ENCODE measurements at places on chromosomes 16 and 17.
A peak's percentile ranks its signal among the peaks of the same experiment; 100 is the strongest.

GRCh38 chr16:66895689-66895979, 15.3 kb downstream of the PDP2 start:
- DNase-seq: no peak

DNA sequence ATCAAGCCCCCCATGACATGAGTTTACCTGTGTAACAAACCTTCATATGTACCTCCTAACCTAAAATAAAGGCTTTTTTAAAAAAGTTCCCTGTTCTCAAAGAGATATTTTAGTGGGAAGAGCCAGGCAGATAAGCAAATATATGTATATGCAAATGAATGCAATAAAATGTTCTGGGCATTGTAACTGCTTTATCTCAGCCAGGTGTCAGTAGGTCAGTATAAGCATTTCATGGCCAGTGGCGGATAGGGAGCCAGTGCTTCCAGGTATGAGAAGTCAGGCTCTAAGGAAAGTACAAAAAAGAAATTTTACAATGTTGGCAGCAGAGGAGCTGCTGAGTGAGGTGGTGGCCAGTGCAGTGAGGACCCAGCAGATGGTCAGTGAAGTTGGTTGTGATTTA, 53.9 kb downstream of the TNRC6C start:
- DNase-seq: no peak

DNA sequence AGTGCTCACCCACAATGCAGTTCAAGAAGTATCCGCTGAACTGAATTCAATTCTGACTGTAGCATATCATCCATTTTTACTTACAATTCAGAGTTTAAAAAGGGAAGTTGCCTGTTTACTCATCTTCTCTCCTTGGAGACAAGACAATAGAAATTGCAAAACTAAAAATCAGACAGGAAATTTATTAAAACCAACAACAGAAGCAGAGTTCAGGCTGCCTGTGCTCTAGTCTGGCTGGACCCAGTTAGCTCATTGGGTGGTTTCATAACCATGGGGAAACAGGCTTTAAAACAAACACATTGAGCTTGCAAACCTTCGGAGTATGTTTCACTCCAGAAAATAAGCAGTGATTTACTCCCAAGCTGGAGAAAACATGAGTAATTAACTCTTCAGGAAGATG, 321.4 kb downstream of the GRIN2A start:
- DNase-seq: no peak

GRCh38 chr17:60362329-60362728, 29.6 kb downstream of the USP32 start:
- DNase-seq: no peak

DNA sequence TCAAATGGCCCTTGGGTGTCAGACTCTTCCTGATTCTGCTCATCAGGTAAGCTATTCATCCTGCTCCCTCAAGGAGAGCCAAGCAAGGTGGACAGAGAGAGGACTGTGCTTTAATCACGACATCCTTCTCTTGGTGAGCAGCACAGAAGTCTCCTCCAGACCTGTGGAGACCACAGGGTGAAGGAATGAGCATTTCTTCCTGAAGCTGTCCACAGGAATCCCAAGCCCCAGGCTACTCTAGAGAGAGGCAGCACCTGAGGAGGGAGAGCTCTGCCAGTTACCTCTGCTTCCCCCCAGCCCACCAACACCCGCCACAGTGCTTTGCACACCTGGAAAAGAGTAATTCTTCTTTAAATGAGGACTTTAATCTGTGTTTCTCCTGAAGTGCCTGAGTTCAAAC, 100.0 kb downstream of the PARN start:
- no peak for DNase-seq

- DNase-seq: no peak
Measured at GRCh38 chr17:45907750-45908395, 13.5 kb downstream of the MAPT start.

DNA sequence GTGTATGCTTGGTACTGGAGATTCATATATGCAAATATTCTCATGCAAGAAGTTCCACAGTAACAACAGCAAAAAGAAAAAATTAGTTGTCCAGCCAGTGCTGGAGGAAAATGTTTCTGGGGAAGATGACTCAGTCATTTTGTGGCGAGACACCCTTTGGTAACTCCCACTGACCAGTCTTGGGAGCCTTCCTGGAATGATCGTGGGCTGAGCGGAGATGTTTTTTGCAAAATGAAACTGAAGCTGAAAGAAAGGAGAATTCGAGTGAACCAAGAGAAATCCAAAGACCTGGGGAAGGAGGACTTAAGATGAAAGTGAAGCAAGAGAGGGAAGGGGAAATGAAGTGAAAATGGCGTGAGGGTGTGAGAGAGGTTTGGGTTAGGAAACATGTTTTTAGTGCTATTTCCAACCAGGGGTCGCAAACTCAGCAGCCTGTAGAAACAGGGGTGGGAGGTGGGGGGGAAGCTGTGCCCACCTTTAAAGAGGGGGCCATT, 5.2 kb downstream of the ITPRIPL2 start:
- DNase-seq: peak; percentile 42

- DNase-seq: no peak
Measured at GRCh38 chr16:89052191-89052889, 41.3 kb upstream of the ACSF3 start.

- peak; percentile 76 for DNase-seq
Measured at GRCh38 chr16:2152695-2153506, 2.7 kb upstream of the TRAF7 start.

- no peak for DNase-seq
Measured at GRCh38 chr16:78762222-78762621, 662.8 kb downstream of the WWOX start.

DNA sequence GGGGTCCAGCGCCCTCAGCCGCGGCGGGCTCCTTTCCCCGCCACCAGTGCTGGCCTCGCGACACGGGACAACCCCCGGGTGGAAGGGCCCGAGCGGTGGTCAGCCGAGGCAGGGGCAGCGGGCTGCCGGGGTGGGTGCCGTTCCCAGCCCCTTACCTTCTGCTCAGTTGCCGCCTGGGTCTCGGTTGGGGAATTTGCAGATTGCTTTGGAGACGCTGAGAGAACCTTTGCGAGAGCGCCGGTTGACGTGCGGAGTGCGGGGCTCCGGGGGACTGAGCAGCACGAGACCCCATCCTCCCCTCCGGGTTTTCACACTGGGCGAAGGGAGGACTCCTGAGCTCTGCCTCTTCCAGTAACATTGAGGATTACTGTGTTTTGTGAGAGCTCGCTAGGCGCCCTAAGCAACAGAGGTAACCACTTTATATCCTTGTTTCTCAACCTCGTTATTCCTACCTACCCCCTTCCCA, 381 bp downstream of the CTNS start:
- DNase-seq: no peak

- DNase-seq: no peak
Measured at GRCh38 chr16:86942151-86943051, 364.1 kb downstream of the FOXL1 start.

DNA sequence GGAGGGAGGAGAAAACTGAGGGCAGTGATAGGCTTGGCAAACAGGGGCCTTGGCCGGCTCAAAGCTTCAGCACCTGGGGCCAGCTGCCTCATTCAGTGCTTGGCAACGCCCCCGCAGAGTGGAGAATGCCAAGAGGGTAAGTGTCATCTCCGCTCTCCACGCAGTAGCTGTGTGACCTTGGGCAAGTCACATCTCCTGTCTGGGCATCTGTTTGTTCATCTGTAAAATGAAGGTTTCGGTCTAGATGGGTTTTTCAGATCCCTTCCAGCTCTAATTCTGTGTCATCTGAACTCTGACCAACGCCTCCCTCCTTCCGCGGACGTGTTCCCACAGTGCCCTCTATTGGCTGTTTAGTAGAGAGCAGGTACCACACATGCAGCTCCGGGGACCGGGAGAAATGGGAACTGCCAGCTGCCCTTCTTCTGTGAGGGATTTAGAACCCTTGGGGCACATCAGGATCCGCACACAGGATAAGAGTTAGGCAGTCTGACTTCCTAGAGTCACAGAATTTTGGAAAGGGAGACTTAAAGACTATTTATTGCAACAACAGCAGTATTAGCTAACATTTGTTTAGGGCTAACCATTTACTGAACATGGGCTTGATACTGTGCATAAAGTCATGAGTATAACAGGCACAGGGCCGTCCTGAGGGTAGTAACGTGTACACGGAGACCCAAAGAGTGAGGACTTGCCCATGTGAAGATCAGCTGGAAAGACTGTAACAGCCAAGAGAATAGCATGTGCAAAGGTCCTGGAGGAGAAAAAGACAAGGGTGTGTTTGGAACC, 26.8 kb downstream of the GP2 start:
- DNase-seq: peak; percentile 68

DNA sequence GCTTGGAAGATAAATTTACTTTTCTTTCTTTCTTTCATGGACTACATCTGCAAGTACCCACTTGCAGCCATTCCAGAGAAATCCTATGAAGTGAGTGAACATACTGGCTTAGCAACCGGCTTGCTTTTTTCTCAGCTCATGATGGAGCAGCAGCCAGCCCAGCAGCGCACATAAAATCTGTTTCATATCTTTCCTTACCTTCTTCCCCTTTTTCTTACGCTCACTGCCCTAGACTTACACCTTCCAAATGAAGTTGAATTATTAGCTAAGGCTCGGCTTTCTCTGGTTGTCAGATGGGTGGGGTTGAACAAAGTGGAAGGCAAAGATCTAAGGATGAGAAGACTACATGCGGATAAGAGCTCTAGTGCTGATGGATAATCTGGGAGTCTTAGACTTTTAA, 13.9 kb upstream of the ABCA8 start:
- DNase-seq: no peak

DNA sequence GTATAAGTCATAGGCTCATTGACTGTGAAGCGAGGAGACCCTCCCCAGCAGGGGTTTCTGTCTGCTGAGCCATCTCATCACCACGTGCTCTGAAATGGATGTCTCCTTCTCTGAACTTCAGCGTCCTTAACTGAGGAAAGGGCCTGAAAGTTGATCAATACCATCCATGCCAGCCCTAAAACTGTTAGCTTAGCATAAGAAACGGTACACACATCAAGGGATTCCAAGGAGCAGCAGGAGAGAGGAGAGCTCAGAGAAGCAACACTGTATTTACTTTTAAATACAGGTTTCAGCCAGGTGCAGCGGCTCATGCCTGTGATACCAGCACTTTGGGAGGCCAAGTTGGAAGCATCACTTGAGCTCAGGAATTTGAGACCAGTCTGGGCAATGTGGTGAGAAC, 248.9 kb upstream of the TNRC6C start:
- no peak for DNase-seq

GRCh38 chr17:30224419-30224960, 11.0 kb downstream of the SLC6A4 start:
- no peak for DNase-seq

- DNase-seq: no peak
Measured at GRCh38 chr17:44652727-44653126, 3.5 kb upstream of the MEIOC start.

GRCh38 chr17:20264996-20265395, 202.3 kb downstream of the LGALS9B start:
- DNase-seq: no peak

DNA sequence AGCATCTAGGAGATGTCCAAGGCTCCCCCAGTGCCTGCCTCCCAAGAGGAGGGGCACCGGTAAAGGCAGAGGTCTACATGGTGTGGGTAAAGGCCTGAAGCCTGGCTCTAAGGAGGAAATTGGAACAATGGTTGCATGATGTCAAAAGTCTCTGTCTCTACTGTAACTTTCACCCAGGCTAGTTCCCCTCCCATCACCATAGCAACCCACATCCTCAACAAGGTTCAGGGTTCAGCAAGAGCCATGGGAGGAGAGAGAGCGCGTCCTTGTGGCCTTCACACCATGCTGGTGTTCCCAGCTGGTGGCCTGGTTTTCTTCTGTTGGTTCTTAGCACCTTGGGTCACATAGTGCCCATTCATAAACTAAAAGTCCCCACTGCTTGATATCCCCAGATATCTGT, 196.7 kb upstream of the CDH5 start:
- DNase-seq: no peak

- no peak for DNase-seq
Measured at GRCh38 chr17:31859487-31860008, 504 bp upstream of the COPRS start.

DNA sequence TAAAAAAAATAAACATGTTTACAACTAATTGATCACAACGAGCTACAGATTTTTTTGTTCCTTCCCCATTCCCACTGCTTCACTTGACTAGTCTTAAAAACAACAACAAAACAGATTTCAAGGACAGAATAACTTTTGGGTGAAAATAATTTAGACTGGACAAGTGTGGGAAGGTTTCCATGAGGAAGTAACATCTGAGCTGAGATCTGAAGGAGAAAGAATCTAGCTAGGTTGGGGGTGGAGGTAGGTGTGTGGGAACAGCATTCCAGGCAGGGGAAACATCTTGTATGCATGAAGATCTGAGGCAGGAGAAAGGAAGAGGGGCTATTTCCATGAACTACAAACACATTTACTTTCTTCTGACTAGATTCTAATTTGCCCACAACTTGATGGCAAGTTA, 9.2 kb downstream of the BRD7 start:
- no peak for DNase-seq

GRCh38 chr16:67685388-67686112, 18.9 kb downstream of the C16orf86 start:
- DNase-seq: no peak

All from RPMI8226 (cell line).